ENCODE measurements at places on chromosomes 13 and 19. TPM values are rescaled to one million over a fixed set of nuclear protein-coding genes. Genes with fewer than 3 reads are reported as not detected.

LGALS7B gene
- polyA plus RNA-seq, result not detected

GRCh38 chr13:95035311-95036109, 265.7 kb downstream of the ABCC4 start:
- H3K4me1 ChIP-seq, result peaks cover 7% of the 10 kb centered on the region
- H3K4me3 ChIP-seq, result no peak overlapping the region
- no peak overlapping the region for H3K27ac ChIP-seq
- DNase-seq, result no peak

DNA sequence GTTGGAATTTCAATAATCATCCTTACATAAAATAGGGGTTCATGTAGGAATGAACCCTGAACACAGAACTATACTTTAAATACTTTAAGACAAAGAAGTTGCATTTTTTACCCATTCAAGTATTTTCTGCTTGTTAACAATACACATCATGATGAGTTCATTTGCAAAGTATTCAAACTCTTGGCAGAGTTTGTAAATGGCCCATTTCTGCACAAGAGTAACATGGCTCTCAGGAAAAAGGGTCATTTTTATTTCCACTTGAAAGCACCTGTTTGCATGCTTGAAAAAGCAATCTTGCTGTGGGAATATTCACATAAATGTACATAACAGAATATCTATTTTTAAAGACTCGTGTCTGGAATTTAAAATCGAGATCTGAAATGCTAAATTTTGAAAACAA, 18.1 kb downstream of the ESD start:
- H3K27me3 ChIP-seq, result no peaks in the 10 kb centered on the region
- no peak overlapping the region for H3K4me3 ChIP-seq
- H3K4me1 ChIP-seq, result peaks cover 4% of the 10 kb centered on the region

- H3K36me3 ChIP-seq, result peaks cover 12% of the 10 kb centered on the region
- no peaks in the 10 kb centered on the region for H3K27me3 ChIP-seq
- peak overlapping the region; percentile 79 for H3K4me3 ChIP-seq
- H3K4me1 ChIP-seq, result peaks cover 10% of the 10 kb centered on the region
- no peak overlapping the region for H3K27ac ChIP-seq
Measured at GRCh38 chr13:113211774-113212173, 2.4 kb downstream of the CUL4A start.

GRCh38 chr13:65784088-65784816, 1445.9 kb downstream of the PCDH9 start:
- no peak for DNase-seq
- H3K4me3 ChIP-seq, result no peak overlapping the region
- H3K27me3 ChIP-seq, result no peaks in the 10 kb centered on the region
- no peaks in the 10 kb centered on the region for H3K36me3 ChIP-seq
- H3K4me1 ChIP-seq, result no peaks in the 10 kb centered on the region

DNA sequence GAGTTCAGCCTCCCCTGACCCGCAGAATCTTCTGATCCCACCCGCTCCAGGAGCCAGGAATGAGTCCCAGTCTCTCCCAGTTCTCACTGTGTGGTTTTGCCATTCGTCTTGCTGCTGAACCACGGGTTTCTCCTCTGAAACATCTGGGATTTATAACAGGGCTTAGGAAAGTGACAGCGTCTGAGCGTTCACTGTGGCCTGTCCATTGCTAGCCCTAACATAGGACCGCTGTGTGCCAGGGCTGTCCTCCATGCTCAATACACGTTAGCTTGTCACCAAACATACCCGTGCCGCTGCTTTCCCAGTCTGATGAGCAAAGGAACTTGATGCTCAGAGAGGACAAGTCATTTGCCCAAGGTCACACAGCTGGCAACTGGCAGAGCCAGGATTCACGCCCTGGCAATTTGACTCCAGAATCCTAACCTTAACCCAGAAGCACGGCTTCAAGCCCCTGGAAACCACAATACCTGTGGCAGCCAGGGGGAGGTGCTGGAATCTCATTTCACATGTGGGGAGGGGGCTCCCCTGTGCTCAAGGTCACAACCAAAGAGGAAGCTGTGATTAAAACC, 1.1 kb upstream of the APOE start:
- peak overlapping the region; percentile 11 for H3K27ac ChIP-seq
- DNase-seq, result no peak
- H3K4me3 ChIP-seq, result no peak overlapping the region
- peaks cover 38% of the 10 kb centered on the region for H3K36me3 ChIP-seq
- peaks cover 31% of the 10 kb centered on the region for H3K27me3 ChIP-seq

DNA sequence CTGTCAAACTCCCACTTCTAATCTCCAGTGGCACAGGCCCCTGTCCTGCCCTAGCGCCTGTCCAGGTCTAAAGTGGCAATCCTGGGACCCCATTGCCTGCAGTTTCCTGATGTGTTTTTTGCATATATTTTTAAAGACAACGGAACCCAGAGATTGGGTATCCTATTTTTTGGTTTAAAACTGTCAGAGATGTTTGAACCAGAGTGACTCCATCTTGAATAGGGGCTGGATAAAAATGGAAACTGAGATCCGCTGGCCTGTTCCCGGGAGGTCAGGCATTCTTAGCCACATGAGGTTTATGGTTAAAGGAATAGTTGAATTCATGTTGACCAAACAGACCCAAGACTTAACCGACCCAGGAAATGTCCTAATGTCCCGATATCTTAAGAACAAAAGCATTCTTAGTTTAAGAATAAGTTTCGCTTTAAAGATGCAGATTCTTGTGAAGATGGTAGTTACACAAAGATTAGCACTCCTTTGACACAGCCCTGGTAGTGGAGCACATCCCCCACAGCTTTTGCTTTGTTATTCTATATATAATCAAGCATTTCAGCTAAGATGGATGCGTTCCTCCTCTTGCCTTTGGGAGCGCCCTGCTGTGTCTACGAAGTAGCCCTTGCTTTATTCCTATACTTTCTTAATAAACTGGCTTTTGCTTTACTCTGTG, 332.1 kb downstream of the UQCRFS1 start:
- H3K4me3 ChIP-seq, result no peak overlapping the region
- DNase-seq, result no peak
- no peaks in the 10 kb centered on the region for H3K4me1 ChIP-seq
- no peaks in the 10 kb centered on the region for H3K36me3 ChIP-seq
- H3K27me3 ChIP-seq, result peaks cover 2% of the 10 kb centered on the region
- no peak overlapping the region for H3K27ac ChIP-seq

DNA sequence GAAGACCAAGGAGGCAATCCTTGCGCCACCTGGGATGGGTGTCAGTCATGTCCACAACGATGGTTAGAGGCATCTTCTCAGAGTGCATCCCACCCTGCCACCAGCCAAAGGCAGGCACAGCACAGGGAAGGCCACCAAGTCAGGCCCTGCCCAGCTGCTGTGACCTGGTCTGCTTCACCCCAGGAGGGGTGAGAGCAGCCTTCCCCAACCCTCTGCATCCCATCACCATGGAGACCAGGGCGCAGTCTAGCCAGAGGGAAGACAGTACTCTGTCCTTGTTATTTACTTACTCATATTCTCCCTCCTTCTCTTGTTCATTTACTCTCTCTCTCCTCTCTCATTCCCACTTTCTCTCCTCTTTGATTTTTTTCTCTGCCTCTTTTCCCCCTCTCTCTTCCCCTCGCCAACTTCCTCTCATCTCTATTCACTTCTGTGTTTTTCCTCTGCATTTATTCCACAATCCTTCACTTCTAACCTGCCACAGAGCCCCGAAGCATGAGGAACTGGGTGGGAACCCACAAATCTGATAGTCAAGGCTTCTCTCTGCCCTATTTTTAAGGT, 749.4 kb downstream of the UQCRFS1 start:
- no peaks in the 10 kb centered on the region for H3K27me3 ChIP-seq
- no peak overlapping the region for H3K4me3 ChIP-seq
- no peak for DNase-seq
- peak overlapping the region; percentile 74 for H3K27ac ChIP-seq
- H3K36me3 ChIP-seq, result no peaks in the 10 kb centered on the region
- H3K4me1 ChIP-seq, result peaks cover 5% of the 10 kb centered on the region

DNA sequence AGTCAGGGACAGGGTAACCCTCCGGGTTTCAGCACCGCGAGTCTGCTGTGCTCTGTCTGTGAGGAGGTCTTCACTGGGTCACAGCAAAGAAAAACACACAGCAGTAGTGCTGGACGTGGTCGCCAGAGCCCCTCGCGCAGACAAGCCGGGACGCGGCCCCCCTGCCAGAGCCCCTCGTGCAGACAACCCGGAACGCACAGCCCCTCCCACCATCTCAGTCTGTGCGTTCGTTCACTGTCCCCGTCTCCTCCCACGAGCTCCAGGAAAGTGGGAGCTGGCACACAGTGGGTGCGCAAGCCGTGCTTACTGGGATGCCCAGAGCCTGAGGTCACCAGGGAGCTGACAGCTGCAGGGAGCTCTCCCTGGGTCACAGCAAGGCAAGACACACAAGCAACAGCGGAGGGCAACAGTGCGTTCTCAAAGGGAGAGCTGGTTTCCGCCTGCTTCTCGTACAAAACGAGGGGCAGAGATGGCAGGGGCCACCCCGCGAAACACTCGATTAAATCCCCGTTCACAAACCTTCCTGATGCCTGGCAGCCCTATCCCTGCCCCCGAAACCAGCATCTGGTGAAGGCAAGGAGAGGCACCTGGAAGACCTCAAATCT, 3.2 kb upstream of the PLPP2 start:
- peaks cover 20% of the 10 kb centered on the region for H3K4me1 ChIP-seq
- H3K4me3 ChIP-seq, result peak overlapping the region; percentile 51
- DNase-seq, result no peak

- no peak overlapping the region for H3K27ac ChIP-seq
- H3K36me3 ChIP-seq, result no peaks in the 10 kb centered on the region
- peaks cover 8% of the 10 kb centered on the region for H3K27me3 ChIP-seq
- DNase-seq, result no peak
- no peak overlapping the region for H3K4me3 ChIP-seq
Measured at GRCh38 chr13:98187155-98187964, 10.3 kb upstream of the RNF113B start.

OR4F17 gene
- polyA plus RNA-seq, result not detected

DNA sequence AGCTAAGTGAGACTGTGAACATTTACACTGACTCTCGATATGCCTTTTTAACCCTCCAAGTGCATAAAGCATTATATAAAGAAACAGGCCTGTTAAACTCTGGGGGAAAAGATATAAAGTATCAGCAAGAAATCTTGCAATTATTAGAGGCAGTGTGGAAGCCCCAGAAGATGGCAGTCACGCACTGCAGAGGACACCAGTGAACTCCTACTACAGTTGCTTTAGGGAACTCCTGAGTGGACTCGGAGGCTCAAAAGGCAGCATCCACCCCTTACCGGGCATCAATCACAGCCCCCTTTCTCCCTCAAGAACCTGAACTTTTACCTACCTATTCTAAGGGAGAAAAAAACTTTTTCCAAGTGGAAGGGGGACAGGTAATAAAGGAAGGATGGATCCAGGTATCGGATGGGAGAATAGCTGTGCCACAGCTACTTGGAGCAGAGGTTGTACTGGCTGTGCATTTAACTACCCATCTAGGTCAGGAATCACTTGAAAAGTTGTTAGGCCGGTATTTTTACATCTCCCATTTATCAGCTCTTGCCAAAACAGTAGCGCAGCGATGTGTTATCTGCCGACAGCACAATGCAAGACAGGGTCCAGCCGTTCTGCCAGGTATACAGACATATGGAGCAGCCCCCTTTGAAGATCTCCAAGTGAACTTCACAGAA, 80.1 kb downstream of the ZNF486 start:
- no peaks in the 10 kb centered on the region for H3K27me3 ChIP-seq
- H3K27ac ChIP-seq, result no peak overlapping the region
- DNase-seq, result no peak
- no peak overlapping the region for H3K4me3 ChIP-seq
- H3K36me3 ChIP-seq, result no peaks in the 10 kb centered on the region

TNFSF11 gene
- not detected for polyA plus RNA-seq
